ENCODE measurements at places on chromosomes 3 and 15.
A peak's percentile ranks its signal among the peaks of the same experiment; 100 is the strongest.

DNA sequence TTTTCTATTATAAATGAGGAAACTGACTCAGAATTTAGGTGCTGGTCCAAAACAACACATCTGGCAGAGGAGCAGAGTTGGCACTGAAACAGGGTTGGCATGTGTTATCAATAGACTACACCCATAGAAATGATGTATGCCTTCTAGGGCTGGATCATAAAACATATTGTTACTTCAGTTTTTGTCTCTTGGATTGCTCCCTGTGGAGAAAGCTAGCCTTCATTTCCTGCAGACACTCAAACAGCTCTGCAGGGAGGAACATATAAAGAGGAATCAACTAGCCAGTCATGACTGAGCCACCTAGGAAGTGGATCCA, 507 bp upstream of the MRPL3 start:
- no peak for DNase-seq

- DNase-seq: peak; percentile 55
These were observed 522 bp downstream of the MED12L start for GRCh38 chr3:151085889-151086483.

DNA sequence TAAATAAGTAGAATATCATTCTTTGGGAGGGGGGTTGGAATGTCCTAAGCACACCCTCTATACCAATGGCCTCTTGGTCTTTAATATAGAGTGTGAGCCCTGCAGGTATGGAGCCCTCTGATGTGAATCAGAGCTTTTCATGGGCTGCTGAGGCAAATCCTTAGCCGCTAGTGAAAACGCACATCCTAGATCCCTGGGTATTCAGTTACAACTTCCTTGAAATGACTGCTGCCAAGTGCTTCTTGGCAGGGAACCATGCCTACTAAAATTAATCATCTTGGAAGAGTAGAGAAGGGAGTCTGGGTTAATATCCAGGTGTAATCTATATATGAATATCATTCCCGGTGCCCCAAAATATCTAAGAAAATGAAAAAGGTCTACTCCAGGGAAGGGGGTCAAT, 109.1 kb downstream of the POLQ start:
- no peak for DNase-seq

DNA sequence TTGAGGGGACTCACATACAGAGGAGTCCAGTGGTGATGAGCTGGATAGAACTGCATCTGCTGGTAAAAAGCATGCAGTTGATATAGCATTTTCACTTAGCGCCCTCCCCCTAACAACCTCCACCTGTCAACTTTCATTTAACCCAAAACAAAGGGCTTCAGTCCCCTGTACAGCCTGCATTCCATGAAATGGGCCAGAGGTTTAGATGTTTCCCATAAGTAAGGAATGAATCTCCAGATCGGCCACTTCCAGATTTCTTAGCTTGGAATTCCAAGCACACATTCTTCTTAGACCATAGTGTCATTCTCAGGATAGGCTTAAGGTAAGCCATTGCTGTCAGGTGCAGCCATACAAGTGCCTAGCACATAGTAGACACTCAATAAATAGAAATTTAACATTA, 32.9 kb upstream of the BFSP2 start:
- DNase-seq: no peak

- no peak for DNase-seq
These were observed 24.1 kb upstream of the SENP5 start for GRCh38 chr3:196843435-196844110.

DNA sequence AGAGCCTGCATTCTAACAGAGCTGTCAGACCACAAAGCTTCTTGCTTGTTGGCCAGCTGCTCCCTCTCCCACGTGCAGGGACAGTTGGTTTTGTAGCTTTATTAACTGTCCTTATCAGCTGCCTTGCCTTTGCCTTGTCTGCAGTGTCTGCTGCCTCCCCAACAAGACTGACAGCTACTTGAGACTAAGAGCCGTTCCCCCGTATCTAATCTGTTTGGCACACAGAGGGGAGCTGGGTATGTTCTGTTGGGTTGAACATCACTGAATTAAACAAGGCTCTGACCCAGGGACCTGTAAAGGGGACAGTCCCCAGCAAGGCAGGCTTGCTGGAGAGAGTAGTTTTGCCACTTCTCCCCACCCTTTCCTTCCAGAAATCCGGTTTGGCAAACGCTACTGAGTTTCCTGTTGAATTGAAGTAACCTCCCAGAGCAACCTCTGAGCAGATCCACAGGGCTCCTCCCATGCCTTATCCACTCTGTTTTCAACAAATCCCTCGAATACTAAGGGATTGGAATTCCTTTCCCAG, 116.1 kb downstream of the ANP32A start:
- no peak for DNase-seq

DNA sequence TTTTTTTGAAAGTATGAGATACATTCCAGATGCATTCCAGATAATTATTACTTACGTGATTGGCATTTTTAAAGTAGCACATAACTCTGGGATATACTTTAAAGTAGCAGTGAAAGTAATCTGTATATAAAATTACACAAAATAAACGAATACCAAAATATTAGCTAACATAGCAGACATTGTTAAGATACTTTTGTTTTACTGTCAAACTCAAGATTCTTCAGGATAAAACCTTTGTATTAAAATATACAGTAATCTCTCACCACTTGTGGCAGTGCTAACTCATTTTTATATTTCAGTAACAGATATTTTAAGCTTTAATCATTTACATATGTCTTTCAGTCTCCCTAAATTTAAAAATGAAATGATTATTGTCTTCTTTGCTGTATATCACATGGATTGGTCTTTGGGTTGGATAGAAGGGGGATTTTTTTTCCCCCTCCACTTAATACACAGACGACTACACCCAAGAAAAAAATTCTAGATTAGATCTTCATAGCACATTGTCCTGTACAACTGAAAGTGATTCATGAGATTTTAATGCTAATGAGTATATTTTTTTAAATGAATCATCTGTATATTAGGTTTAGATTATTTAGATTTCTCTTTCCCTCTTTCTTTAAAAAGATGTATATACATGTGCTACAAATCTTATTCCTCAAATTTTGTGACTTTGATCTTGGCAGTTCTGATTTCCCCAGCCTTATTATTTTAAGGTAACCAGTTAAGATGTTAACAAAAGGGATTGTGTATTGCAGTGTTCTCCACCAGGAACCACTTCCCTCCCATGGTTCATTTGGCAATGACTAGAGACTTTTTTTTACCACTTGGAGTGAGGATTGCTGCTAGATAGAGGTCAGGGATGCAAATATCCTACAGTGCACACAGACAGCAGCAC, 24.5 kb upstream of the EBLN2 start:
- no peak for DNase-seq

DNA sequence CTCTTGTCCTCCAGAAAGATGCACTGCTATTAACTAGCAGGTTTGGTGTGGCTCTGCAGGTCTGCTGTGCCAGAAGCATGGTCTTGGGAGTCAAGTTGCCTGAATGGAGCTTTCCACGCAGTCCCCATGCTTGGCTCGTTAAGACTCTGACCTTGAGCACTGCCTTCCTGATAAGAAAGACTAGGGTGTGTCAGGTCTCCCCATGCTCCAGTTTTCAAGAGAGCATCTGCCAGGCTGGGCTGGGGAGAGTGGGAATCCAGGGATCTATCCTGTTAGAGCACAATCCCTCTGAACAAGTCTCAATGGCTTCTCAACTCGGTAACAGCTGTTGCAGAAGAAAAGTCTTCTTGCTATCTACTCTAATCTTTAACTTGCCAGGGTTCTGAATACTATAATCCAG, 98.2 kb downstream of the TJP1 start:
- no peak for DNase-seq

GRCh38 chr3:195208183-195208582, 62.8 kb downstream of the XXYLT1 start:
- DNase-seq: no peak

DNA sequence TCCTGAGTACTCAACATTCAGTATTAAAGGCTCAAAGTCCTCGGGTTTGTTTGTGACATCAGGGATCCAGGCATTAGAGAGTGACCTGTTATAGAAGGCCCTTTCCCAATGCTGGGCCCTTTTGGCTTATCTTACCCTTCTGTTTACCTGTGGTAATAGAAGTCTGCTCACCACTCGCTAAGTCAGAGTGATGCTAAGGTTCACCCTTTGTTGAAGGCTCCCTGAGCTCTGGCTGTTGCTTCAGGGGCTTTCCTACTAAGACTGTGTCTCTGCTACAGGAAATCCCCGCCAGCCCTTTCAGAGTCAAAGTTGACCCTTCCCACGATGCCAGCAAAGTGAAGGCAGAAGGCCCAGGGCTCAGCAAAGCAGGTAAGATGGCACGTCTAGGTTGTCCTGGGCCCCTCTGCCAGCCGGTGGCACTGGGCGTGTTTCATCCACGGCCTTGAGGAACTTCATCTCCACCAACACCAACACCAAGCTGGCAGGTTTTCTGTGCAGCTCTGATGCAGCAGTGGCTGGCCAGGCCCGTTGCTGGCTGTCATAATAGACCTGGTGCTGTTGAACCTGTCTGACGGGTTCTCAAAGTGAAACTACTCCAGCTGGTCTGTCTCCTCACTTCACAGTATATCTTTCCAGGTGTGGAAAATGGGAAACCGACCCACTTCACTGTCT, 99.1 kb downstream of the DNASE1L3 start:
- DNase-seq: peak; percentile 45

- DNase-seq: no peak
These were observed 5.2 kb downstream of the SLC49A4 start for GRCh38 chr3:122800031-122800430.

GRCh38 chr3:51706788-51707731, at the start of gene GRM2:
GRM2 (plus strand) TSS chr3:51707068; CDS start chr3:51708984, 1,916 bp downstream.
- DNase-seq: peak; percentile 59

DNA sequence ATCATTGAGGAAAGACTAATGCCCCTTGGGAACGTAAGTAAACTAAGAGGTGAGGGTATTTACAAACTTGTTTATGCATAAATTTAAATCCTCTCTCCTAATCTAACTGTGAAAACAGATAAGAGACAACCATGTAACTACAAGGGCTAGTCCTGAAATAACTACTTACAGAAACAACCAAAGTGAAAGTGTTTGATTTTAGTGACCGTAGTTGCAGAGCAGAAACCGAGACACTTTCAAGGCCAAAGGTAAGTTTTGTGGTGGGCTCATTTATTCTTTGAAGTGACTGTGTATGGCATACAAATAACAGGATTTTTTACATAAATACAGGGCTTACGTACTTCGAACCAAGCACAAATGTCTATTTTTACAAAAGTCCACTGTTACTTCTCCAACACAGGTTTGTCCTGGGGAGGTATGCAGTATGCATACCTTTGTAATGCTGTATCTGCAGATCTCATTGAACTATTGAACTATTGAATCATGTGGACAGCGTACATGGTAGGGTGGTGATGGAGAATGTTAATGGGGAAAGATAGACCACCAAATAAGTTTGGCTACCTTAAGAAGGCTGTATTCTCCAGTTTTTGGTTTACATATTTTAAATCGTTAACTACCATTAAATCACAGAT, 99.6 kb upstream of the RBMS3 start:
- DNase-seq: no peak

GRCh38 chr15:97841558-97841957, 118.9 kb upstream of the ARRDC4 start:
- no peak for DNase-seq

- no peak for DNase-seq
These were observed 14.3 kb downstream of the ZIC1 start for GRCh38 chr3:147423537-147423797.

DNA sequence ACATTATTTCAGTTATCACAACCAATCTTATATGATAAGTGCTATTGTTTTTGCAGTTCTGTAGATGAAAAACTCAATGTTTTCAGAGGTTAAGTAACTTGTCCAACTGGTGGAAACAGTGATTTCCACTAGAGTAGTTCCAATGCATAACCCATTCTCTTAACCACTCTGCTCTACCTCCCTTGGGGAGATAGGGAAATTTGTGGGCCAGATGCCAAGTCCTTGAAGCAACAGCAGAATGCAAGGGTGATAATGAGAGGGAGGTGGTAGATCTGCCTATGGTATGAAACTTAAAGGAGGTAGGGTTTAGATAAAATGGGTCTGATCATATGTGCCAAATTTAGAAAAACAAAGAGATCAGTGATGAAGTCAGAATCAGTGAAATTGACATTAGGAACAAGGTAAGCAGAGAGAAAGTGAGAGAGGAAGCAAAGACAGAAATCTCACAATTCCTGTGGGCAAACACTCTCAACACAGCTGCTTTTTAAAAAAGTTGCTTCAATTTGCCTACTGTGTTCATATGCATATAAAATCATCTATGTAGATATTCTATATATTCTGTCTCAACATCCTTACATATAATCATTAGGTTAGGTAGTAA, 50.5 kb upstream of the UBP1 start:
- no peak for DNase-seq

DNA sequence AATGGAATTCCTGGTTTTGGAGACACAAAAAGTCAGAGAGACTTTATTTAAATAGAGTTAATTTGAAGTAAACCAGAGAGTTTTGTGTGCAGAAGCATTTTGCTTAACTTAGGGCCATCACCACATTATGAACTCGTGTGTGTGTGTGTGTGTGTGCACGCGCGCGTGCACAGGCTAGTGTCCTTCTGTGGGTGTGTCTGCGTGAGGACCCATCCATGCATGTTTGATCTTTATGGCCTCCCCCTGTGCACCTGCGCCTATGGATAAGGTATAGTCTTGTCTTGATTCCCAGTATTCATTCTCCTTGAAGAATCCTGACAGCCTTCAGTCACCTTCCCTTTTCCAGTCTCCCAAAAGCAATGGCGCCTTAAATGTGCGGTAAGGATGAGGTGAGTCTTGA, 26.0 kb downstream of the MUC20 start:
- no peak for DNase-seq

- DNase-seq: no peak
These were observed 173.1 kb downstream of the IL5RA start for GRCh38 chr3:2937055-2937454.

GRCh38 chr3:196689941-196690660, 21.9 kb downstream of the CEP19 start:
- DNase-seq: no peak

DNA sequence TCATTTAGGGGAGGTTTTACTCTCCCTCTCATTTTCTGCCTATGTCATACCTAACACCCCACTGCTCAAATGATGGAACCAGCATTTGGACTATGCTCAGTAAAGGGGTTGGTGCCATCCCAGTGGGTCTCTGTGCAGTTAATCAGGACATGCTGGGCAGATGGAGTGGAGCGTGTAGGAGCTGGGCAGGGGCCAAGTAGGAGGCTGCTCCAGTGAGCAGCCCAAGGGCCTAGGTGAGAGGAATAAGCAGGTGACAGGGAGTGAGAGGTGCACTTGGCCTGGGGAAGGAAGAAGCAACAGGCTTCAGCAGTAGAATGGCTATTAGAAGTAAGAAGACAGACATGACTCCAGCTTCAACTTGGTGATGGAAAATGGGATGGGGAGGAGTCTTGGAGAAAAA, 72.2 kb downstream of the EPHB1 start:
- DNase-seq: no peak

GRCh38 chr3:112773864-112774263, 72.8 kb downstream of the CD200R1L start:
- DNase-seq: no peak

Data from NCI-H1105 (cell line).